ENCODE measurements at places on chromosomes 1 and 21. TPM values are rescaled to one million over a fixed set of nuclear protein-coding genes. Genes with fewer than 3 reads are reported as not detected.

- DNase-seq, result no peak
Measured at GRCh38 chr1:39732730-39733129, 6.0 kb upstream of the PPIE start.

- DNase-seq, result no peak
Measured at GRCh38 chr1:78843111-78843510, 163.4 kb downstream of the ADGRL4 start.

DNA sequence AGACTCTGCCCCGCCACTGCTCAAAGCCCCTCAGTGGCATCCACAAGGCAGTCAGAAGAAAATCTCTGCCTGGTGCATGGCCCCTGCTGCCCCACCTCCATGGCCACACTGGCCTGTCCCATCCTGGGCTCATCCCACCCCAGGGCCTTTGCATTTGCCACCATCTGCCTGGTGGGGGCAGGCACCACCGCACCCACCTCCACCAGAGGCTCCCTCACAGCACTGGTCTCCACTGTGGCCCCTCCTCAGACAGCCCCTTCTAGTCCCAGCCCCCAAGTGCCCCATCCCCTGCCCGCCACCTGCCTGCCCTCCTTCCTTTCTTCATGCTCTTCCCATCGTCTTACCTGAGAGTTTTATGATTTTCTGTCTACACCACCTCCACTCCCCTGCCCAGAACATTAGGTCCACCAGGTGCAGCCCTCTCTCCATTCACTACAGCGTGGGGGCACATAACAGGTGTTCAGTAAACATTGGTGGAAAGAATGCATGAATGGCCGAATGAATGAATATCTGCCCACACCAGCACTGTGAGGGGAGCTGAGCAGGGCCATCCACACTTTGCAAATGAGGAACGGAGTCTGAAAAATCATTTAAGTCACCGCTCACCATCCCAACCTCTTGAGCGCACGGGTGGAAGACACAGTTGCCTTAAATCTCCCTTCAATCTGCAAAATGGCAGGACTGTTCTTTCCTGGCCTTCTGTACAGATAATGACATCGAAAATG, 2.1 kb downstream of the PRDM15 start:
- DNase-seq, result no peak

DNA sequence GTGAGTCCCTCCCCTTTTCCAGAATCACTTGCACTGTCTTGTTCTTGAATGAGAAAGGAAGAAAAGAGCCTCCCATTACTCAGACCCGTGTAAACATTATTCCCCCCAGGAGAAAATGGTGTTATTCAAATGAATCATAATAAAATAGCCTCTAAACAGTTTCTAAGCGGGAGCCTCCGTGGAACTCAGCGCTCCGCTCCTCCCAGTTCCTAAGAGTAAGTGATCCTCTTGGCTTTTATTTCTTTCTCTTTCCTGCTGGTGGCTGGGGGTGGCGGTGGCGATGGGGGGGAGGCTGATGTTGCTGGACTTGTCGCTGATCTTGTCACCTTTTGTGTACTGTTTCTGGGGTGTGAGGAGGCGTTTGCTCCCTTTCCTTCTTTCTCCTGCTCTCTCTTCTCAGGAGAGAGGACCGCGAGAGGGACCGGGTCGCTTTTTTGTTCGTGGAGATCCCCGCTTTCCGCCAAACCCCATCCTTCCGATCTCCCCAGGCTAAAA, 781 bp downstream of the PROX1 start:
- no peak for DNase-seq

DNA sequence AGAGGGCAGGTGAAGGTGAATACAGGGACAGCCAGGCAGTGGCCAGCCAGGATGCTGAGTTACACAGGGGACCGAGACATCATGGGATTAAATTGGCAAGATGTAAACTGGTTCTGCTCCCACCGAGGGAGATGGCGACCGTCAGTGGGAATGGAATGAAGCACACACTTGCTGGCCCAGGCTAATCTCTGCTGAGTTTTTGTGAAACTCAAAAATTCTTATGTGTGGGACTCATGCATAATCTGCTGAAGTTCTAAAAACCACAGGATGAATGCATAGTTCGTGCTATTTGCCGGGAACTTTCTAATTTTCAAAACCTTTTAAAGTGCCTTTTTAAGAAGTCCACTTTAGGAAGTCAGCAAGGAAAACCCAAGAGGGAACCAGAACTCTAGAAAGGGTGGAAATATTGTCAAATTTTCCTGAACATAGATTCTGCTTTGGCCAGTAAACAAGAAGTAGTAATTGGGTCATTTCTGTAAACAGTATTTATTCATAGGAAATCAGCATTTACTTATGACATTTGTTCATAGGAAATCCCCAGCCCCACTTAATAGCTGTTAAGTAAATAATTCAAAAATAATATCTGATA, 85.4 kb upstream of the ROR1 start:
- no peak for DNase-seq

DNA sequence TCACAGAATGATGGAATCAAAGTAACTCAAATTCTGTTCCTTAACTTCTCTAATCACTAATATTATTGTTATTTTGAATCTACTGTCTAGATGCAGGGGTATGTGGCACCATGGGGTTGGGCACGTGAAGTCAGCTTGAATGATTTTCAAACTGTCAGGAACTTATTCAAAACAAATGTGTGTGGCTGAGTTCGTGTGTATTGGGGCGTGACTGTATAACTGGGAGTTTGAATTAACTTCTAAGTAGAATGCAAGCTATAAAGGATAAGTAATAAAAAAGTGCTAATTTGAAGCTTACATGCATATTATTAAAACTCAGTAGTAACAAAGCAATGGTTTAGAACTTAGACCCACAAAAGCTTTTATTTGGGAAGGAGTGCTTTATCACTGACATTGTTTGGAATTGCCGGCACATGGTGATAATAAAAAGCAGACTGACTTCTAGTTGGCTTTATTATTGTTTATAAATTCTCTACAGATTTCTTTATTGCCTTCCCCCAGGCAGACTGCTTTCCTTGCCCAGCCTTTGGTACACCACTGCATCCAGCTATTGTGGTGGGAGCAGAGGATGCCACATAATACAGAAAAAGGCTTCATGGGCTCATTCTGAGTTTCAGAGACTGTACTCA, 84.3 kb downstream of the TENT5C start:
- no peak for DNase-seq

- no peak for DNase-seq
Measured at GRCh38 chr1:44707959-44708831, 22.8 kb downstream of the RNU5D-1 start.

- peak; percentile 62 for DNase-seq
Measured at GRCh38 chr1:225653463-225654276, 747 bp upstream of the ENAH start.

GRCh38 chr1:111441573-111442192, 7.4 kb downstream of the WDR77 start:
- DNase-seq, result no peak

- no peak for DNase-seq
Measured at GRCh38 chr1:228006034-228006785, 588 bp upstream of the WNT3A start.

Gene CRNN
- not detected for total RNA-seq

Gene OR2T35
- total RNA-seq, result not detected

Measured in omental fat pad (tissue), 4 donors.